ENCODE measurements at places on chromosomes 12 and 14.

- H3K4me1 ChIP-seq, result no peaks in the 10 kb centered on the region
- no peak overlapping the region for H3K27ac ChIP-seq
- peaks cover 7% of the 10 kb centered on the region for H3K27me3 ChIP-seq
- DNase-seq, result no peak
- peaks cover 2% of the 10 kb centered on the region for H3K36me3 ChIP-seq
Observed at GRCh38 chr14:99708449-99708848, 24.4 kb downstream of the CYP46A1 start.

DNA sequence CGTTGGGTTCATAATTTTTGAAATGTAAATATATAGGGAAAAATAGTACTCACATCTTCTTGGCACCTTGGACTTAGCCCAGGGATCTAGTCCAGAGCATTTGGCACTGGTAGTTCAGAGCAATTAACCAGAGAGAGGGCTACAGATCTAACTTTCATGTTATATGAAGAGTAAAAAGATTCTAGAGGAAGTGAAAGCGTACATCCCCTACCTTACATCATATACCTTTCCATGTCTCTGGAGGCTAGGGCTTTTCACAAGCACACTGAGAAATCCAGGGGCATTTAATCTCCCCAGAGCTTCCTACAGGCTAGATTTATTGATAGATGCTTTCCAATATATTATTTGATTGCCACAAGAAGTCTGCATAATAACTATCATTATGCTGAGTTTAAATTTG lies 687.5 kb upstream of the FBXO33 start:
- no peak overlapping the region for H3K27ac ChIP-seq
- no peak overlapping the region for H3K4me3 ChIP-seq
- H3K27me3 ChIP-seq, result no peaks in the 10 kb centered on the region
- H3K36me3 ChIP-seq, result no peaks in the 10 kb centered on the region
- H3K4me1 ChIP-seq, result no peaks in the 10 kb centered on the region
- no peak for DNase-seq

- no peak overlapping the region for H3K4me3 ChIP-seq
- no peak overlapping the region for H3K27ac ChIP-seq
- H3K4me1 ChIP-seq, result no peaks in the 10 kb centered on the region
Observed at GRCh38 chr12:77599782-77600467, 230.8 kb upstream of the NAV3 start.

- H3K27me3 ChIP-seq, result peaks cover 3% of the 10 kb centered on the region
- DNase-seq, result no peak
- H3K4me3 ChIP-seq, result no peak overlapping the region
- H3K4me1 ChIP-seq, result peaks cover 5% of the 10 kb centered on the region
- no peaks in the 10 kb centered on the region for H3K36me3 ChIP-seq
Observed at GRCh38 chr14:54348001-54348611, 48.7 kb upstream of the CDKN3 start.

GRCh38 chr12:124542021-124542949 lies 25.1 kb downstream of the NCOR2 start:
- H3K27me3 ChIP-seq, result no peaks in the 10 kb centered on the region
- H3K36me3 ChIP-seq, result no peaks in the 10 kb centered on the region
- no peak overlapping the region for H3K4me3 ChIP-seq
- H3K4me1 ChIP-seq, result peaks cover 47% of the 10 kb centered on the region
- no peak overlapping the region for H3K27ac ChIP-seq

DNA sequence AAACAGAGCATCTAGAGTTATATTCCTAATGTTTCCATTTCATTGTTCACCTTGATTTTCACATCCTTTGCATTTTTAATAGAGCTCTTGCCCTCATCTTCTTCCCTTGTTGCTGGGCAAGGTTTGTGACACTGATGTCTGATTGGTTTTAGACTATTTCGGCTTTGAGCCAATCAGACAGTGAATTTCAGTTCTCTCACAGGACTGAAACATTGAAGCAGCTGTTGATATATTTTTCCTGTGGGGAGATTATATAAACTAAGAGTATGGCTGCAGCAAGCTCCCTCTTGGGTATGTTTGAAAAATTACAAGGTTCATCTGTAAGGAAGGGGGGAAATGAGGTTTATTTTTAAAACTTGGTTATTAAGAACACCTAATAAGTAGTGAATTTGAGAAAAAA lies 51.2 kb downstream of the ATF7IP start:
- H3K4me3 ChIP-seq, result peak overlapping the region; percentile 2
- peaks cover 48% of the 10 kb centered on the region for H3K36me3 ChIP-seq
- H3K27ac ChIP-seq, result peak overlapping the region; percentile 43
- H3K27me3 ChIP-seq, result no peaks in the 10 kb centered on the region

DNA sequence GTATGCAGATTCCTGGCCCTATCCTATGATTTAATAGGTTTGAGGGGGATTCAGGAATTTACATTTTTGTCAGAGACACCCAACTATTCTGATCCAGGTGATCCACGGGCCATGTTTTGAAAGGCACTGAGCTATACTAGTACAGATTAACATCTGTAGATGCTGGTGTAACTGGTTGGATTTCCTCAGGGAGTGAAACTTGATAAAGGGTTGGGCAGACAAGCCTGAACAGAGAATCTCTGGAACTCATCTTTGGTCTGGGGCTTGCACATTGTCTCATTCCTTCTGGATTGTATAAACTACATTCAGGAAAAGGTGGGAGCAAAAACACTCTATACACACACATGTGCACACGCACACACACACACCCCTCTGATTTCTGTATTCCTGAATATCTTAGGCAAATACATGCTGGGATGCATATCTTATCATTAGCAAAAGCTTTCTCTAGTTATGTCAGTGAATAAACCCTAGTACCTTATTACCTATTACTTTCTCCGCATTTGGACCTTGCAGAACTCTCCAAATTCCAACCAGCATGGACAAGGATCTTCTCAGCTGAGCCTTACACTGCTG lies 104.6 kb downstream of the SLC38A1 start:
- H3K4me3 ChIP-seq, result no peak overlapping the region
- no peaks in the 10 kb centered on the region for H3K36me3 ChIP-seq
- no peak overlapping the region for H3K27ac ChIP-seq

GRCh38 chr12:11433664-11434063 lies 38.3 kb upstream of the PRB2 start:
- no peak overlapping the region for H3K27ac ChIP-seq
- no peaks in the 10 kb centered on the region for H3K36me3 ChIP-seq
- H3K4me3 ChIP-seq, result no peak overlapping the region
- no peaks in the 10 kb centered on the region for H3K27me3 ChIP-seq
- no peak for DNase-seq
- H3K4me1 ChIP-seq, result no peaks in the 10 kb centered on the region

- peak; percentile 55 for DNase-seq
- H3K4me3 ChIP-seq, result peak overlapping the region; percentile 0
- H3K4me1 ChIP-seq, result peaks cover 26% of the 10 kb centered on the region
- peak overlapping the region; percentile 3 for H3K27ac ChIP-seq
Observed at GRCh38 chr12:50597200-50598195, 92.7 kb downstream of the DIP2B start.

DNA sequence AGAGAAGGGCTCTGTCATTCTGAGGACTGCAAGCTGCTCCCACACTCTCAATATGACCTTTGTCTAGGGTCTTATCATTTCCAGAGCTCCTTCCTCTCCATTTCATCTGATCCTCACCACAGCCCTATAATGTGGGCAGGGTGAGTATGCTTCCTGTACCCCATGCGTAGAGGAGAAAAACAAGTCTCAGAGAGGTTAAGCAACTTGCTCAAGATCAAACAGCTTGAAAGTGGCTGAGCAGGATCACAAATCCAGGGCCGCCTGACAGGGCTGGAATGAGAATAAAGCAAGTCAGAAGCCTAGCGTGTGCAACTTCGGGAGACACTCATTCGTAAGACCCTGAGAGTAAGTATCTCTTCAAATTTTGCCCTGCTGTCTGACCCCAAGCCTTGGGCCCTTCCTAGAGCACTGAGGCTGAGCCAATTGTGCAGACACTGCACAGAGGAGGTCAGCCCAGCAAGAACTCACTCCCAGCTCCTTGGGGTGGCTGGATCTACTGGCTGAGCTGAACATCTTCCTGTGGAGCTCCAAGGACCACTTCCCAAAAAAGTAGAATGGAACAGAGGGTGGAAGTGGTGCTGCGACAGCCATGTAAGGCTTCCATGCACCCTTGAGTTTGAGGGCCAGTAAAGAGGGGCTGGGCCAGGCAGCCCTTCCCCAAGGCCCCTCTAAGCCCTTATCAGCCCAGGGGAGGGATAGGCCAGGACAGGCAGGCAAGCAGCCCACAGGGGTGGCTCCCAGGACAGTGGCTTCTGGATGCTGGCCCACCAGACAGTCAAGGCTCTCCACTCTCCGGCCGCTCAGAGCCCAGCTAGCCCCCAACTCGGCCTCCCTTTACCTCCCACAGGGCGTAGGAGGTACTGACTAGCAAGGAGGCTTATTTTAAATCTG lies 10.5 kb downstream of the ZFP36L1 start:
- peak overlapping the region; percentile 74 for H3K4me3 ChIP-seq
- DNase-seq, result peak; percentile 79
- peaks cover 84% of the 10 kb centered on the region for H3K4me1 ChIP-seq
- H3K27me3 ChIP-seq, result no peaks in the 10 kb centered on the region
- H3K27ac ChIP-seq, result peak overlapping the region; percentile 90
- H3K36me3 ChIP-seq, result peaks cover 13% of the 10 kb centered on the region

GRCh38 chr12:102759466-102759865 lies 157.6 kb downstream of the PAH start:
- no peaks in the 10 kb centered on the region for H3K36me3 ChIP-seq
- no peak overlapping the region for H3K4me3 ChIP-seq
- DNase-seq, result no peak
- no peak overlapping the region for H3K27ac ChIP-seq

- no peaks in the 10 kb centered on the region for H3K36me3 ChIP-seq
- DNase-seq, result no peak
- peaks cover 2% of the 10 kb centered on the region for H3K27me3 ChIP-seq
- no peak overlapping the region for H3K4me3 ChIP-seq
- no peak overlapping the region for H3K27ac ChIP-seq
Observed at GRCh38 chr12:96770219-96771102, 136.6 kb upstream of the NEDD1 start.

DNA sequence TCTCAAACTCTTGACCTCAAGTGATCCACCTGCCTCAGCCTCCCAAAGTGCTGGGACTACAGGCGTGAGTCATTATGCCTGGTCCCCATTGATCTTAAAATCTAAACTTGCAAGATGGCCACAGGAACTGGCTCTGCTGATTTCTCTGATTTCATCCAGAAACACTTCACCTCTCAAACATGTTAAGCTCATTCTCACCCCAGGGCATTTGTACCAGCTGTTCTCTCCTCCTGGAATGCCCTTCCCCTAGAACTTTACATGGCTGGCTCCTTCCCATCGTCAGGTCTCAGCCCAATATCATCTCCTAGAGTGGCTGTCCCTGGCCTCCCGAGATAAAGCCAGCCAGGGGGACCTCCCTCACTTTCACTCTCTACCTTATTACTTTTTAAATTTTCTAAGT lies 5.3 kb upstream of the LRTM2 start:
- no peaks in the 10 kb centered on the region for H3K36me3 ChIP-seq
- no peak for DNase-seq
- no peak overlapping the region for H3K27ac ChIP-seq

DNA sequence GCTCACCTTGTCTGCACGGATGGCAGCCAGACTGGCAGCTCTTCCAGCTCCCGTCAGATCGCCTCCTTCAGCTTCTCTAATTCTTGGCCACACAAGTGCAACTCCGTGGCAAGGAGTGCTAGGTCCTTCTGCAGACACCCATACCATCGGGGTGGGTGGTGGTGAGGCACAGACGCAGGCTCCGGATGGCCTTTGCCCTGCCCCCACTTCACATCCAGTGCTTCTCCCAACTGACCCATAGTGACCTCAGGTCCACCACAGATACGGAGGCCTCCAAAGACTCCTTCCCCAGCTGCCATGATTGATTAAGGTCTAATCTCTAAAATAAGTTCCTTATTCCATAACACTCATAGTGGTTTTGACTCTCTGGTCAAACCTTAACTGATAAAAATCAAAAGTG lies 19.9 kb upstream of the CD27 start:
- H3K4me3 ChIP-seq, result no peak overlapping the region
- no peak for DNase-seq
- no peaks in the 10 kb centered on the region for H3K27me3 ChIP-seq
- no peak overlapping the region for H3K27ac ChIP-seq
- H3K4me1 ChIP-seq, result peaks cover 50% of the 10 kb centered on the region
- no peaks in the 10 kb centered on the region for H3K36me3 ChIP-seq

DNA sequence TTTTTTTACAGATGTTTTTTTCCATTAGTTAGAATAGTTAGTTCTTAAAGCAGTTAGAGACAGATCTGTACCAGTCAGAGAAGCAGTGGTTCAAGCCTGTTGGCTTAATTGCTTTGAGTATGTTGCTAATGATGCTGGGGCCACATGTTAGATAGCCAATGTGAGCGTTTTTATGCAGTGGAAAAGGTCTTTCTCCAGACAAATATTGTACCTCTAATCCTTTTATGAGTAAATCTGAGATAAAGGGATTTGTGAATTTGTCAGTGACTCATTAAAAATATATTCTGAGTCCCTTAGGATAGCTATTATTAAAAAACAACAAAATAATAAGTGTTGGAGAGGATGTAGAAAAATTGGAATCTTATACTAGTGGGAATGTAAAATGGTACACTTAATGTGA lies 154.2 kb downstream of the MSRB3 start:
- no peaks in the 10 kb centered on the region for H3K36me3 ChIP-seq
- no peak overlapping the region for H3K4me3 ChIP-seq

DNA sequence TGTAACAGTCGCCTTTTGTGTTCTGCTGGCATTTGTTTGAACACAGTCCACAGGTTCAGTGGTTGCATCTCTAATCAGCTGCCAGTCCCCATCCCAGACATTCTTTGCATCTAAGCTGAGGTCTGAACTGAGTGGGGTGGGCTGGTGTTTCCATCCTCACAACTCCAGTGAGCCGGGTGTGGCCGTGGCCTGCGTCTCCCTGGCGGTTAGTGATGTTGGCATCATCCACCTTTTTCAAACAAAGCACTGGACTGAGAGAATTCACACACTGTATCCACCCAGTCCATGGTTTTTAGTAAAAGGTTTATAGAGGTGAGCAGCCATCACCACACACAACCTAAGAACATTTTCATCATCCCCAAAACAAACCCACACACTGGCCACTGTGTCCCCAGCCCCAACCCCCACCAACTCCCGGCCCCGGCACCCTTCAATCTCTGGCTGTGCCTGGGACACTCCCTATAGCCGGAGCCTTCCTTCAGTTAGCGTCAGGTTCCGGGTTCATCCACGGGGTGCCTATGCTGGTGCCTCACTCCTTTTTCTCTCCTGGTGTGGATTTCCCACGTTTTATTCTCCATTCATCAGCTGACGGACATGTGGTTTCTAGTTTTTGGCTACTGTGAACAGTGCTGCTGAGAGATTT lies 6.5 kb downstream of the DDX51 start:
- H3K27ac ChIP-seq, result no peak overlapping the region
- no peak for DNase-seq
- no peaks in the 10 kb centered on the region for H3K27me3 ChIP-seq

DNA sequence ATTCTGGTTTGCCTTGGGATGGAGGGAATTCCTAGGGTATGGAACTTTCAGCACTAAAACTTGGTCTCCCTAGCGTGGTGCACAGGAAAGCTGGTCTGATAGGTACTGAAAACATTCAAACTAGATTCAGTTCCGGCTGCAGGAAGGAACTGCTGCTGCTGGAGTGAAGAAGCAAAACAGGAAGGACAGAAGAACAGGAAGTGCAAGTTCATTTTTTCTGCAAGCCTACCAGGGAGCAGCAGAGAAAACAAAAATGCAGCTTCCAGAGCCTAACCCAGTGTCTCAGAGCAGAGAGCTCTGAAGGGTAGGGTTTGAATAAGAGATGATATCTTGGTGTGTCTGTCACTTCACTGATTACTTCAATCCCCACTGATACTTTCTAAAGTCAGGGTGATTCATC lies 165.2 kb downstream of the VRK1 start:
- peaks cover 24% of the 10 kb centered on the region for H3K4me1 ChIP-seq
- H3K4me3 ChIP-seq, result peak overlapping the region; percentile 22
- DNase-seq, result peak; percentile 56
- peak overlapping the region; percentile 96 for H3K27ac ChIP-seq
- H3K27me3 ChIP-seq, result no peaks in the 10 kb centered on the region
